ENCODE measurements at places on chromosomes 5 and 9.

DNA sequence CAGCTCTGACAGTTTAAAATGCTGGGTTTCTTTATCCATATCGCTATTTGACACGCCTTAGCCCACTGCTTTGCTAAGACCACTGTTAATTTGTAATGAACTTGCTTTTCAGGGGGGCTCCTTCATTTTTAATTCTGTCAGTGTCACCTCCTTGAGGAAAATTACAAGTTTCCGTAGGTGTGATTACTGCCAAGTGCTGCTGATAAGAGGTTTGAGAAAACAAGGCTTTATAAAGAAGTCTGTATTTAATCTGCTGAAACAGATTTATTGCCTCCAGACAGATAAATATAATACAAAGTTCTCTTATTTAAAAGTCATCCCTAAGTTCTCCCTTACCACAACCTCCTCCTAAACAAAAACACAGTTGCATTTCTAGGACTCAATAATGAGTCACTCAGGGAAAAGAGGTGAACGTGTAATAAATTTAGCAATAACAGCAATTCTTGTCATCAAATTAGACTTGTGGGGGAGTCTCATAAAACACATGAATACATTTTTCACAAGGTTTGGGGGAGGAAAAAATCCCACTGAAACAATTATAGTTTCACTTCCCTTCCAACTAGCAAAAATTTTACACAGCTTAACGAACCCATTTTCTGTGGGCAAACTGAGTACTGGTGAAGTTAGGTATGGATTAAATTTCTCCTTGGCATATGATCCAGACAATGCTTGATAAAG lies 72.8 kb downstream of the MAPKAP1 start:
- no peak for DNase-seq

- no peak for DNase-seq
These were observed 1217.3 kb downstream of the MAT2B start for GRCh38 chr5:164722702-164723101.

- no peak for DNase-seq
These were observed 33.4 kb upstream of the PPP3R2 start for GRCh38 chr9:101628173-101628572.

GRCh38 chr9:99039505-99040182 lies 65.3 kb upstream of the TGFBR1 start:
- DNase-seq = no peak

DNA sequence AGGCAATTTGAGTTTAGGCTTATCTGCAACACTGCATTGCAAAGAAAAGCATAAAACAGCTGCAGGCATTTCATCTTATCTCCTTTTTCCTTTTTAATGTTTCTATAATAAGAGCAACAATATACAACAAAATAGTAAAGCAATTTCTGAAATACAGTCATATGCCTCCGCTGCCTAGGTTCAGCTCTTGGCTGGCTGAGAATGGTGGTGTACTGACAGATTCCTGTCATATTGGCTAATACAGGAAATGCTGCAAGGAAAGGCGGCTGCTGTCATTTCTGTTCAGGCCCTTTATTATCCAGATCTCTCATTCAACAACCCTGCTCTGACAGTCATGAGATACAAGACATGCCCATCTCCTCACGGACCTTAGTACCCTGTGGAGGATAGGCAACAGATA lies 677.0 kb downstream of the TAF11L14 start:
- no peak for DNase-seq

DNA sequence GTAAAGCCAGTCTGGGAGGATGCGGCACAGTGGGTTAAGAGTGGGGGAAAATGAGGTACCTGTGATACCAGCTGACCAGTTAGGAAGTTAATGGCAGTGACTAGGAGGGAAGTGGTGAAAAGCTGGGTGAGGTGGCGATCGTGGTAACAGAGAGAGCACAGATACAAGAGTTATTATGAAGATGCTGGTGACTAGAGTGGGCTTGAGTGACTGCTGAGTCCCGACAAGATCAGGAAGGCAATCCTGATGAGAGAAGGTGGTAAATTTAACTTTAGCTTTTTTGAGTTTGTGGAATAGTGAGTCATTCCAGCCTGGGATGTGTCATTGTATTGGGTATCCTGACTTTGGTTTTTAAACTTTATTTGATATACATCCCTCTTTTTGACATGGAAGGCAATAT lies 38.8 kb downstream of the CMYA5 start:
- DNase-seq = no peak

- DNase-seq = no peak
These were observed 12.5 kb upstream of the MAMDC2 start for GRCh38 chr9:70031141-70031545.

- DNase-seq = no peak
These were observed 201.9 kb upstream of the ISL1 start for GRCh38 chr5:51181208-51181894.

- DNase-seq = no peak
These were observed 138.6 kb upstream of the RASA1 start for GRCh38 chr5:87129046-87129445.

DNA sequence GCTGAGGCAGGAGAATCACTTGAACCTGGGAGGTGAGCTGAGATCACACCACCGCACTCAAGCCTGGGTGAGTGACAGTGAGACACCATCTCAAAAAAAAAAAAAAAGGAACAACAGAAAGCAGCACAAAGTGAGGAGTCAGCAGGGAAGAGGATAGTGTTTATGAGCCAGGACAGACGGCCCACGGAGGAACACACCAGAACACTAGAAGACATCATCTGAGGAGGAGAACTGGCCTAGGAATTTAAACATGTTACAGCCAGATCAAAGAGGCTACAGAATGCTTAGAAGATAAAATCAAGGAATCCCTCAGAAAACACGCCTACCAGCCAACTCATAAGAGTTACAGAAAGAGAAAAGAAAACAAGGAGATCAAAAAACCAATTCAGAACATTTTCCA lies 12.2 kb downstream of the UBAC1 start:
- DNase-seq = no peak

DNA sequence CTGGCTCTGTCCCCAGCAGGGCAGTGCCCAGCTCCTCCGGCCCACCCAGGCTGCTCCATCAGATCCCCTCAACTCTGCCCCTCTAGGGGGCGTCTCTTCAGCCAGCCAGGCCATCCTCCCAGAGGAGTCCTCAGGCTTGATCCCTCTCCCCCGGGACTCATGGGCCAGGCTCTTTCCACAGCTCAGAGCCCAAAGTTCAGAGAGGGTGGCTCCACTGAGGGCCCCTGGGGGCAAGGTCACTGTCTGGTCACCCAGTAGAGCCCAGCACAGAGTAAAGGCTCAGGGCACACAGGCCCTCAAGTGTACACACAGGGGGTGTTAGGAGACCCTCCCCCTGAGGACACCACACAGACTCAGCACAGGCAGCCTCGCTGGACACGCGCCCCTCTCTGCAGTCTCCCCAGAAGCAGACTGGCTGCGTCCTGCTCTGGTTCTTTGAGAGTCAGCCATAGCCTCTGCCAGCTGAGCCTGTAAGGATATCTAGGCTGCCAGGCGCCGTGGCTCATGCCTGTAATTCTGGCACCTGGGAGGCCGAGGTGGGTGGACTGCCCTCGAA lies 64.8 kb downstream of the PAX5 start:
- no peak for DNase-seq

- DNase-seq = no peak
These were observed 220.1 kb upstream of the MSX2 start for GRCh38 chr5:174504266-174504726.

- no peak for DNase-seq
These were observed 42.9 kb downstream of the TMEM38B start for GRCh38 chr9:105737205-105737604.

Data from activated CD4-positive, alpha-beta T cell treated with anti-CD3 and anti-CD28 coated beads, Interleukin-2, amount 50 U/mL, for 4 hours (primary cell).